NCI-H2029 (cell line): ENCODE measurements at places on chromosomes 5 and 9.

- no peak for DNase-seq
These were observed 78.3 kb upstream of the HSPA9 start for GRCh38 chr5:138653502-138653901.

DNA sequence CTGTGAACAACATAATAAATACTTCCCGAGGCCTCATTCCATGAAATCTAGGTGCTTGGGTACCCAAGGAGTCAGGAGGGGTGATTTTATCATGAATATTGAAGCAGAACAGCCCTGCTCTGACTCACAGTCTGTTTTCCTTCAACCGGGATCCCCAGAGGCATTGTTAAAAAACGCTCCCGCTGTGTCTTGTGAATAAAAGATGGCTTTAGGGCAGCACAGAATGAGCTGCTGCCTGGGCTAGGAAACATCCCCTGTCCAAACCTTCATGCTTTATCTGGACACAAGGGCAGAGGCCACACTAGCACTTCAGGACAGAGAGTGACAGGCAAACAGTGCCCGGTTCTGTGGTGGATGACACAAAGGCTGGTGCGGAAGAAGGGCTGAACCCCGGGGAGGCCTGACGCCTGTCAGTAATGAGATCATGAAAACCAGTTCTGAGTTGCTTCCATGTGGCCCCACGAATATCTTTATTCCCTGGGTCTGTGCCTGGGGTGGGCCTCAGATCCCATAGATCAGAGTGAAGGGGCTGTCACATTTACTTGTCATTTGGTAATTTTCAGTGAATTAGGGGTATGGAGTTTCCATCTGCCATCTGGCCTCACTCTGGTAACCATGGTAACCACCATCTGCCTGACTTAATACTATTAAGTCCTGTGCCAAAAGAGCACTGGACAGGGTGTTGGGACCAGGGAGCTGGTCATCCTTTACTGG lies 2.6 kb downstream of the IGFBPL1 start:
- no peak for DNase-seq

DNA sequence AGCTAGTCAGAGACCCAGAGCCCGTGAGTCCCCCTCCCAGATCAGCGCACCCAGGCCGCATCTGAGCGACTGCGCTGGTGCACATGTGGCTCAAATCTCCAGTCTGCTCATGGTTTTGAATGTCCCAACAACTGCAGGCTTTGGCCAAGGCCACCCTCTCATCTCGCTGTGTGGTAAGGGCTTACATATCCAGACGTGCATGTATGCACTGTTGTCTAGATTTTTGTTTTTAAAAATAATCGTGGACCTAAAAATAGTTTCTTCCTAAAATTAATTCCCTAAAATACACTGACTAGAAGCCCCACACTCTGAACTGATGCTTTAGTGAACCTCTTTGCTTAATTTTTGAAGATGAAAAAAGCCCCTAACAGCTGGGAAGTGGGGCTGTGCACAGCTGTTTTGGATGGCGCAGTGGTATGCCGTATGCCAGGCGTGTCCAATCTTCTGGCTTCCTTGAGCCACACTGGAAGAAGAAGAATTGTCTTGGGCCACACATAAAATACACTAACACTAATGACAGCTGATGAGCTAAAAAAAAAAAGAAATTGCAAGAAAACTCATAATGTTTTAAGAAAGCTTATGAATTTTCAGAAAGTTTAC lies 143.0 kb upstream of the LHFPL2 start:
- DNase-seq: no peak

GRCh38 chr5:10536931-10537579 lies 26.8 kb upstream of the ANKRD33B start:
- no peak for DNase-seq

- DNase-seq: no peak
These were observed 98.9 kb upstream of the PHYKPL start for GRCh38 chr5:178331491-178331996.

DNA sequence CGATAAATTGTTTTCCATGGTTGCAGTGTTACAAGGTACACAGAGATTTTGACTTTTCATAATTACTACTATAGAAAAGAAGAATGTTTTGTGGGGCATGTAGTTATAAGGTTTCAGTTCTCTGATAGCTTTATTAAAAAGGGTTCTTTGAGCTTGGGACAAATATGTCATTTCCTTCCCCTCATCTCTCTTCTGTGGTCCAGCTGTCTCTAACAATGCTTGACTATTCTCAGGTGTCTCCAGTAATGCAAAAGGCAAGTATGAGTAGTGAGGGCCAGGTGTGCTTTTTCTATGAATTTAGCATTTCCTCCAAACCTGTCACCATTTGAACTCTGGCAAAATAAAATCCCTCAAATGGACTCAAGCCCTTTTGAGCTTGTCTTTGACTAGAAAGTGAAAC lies 84.3 kb downstream of the SLF1 start:
- DNase-seq: no peak

- DNase-seq: no peak
These were observed 66.1 kb downstream of the PAX5 start for GRCh38 chr9:36967997-36968396.

- DNase-seq: no peak
These were observed 356.8 kb downstream of the OSTF1 start for GRCh38 chr9:75445144-75445543.
